HCEC 1CT (cell line): ENCODE measurements at places on chromosomes 2 and 18.

DNA sequence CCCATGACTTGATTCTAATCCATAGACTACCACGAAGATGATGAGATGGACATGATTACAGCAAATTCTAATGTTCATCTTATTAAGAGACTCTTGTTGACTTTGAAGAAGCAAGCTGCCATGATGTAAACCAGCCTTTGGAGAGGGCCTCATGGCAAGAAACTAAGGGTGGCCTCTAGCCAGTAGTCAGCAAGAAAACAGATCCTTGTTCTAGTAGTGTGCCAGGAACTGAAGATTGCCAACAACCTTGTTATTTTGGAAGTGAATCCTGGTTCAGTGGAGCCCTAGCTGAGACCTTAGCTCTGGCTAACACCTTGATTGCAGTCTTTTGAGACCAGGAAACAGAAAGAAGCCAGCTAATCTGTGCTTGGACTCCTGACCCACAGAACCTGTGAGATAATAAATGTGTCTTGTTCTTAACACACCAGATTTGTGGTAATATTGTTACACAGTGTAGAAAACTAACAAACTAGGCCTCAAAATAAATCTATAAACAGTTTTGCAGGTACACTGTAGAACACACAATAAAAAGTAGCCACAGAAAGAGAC lies 10.0 kb downstream of the PHOSPHO2 start:
- no peak for DNase-seq

DNA sequence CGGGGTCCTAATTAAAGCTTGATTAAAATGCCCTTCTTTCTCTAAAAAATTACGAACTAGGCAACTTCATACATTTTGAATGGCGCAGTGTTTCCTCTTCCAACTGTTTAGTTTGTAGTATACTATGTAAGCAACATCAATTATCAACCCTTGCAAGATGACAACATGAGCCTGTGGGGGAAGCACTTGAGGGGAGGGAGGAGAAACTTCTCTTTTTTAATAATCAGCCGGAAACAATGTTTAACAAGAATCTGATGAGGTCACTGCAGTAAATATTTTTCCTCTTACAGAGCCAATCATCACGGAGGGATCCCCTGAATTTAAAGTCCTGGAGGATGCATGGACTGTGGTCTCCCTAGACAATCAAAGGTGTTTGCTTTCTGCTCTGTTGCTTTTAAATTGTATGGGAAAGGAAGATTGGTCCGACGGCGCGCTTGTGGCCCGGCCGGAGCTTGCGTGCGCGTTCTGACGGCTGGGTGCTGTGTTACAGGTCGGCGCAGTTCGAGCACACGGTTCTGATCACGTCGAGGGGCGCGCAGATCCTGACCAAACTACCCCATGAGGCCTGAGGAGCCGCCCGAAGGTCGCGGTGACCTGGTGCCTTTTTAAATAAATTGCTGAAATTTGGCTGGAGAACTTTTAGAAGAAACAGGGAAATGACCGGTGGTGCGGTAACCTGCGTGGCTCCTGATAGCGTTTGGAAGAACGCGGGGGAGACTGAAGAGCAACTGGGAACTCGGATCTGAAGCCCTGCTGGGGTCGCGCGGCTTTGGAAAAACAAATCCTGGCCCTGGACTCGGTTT lies 5.3 kb upstream of the DLX1 start:
- no peak for DNase-seq

- DNase-seq: no peak
Measured at GRCh38 chr2:31675485-31675901, 94.8 kb upstream of the SRD5A2 start.

- no peak for DNase-seq
Measured at GRCh38 chr2:143564419-143564818, 435.2 kb downstream of the ARHGAP15 start.

- DNase-seq: no peak
Measured at GRCh38 chr18:65821911-65822310, 71.1 kb downstream of the CDH7 start.

DNA sequence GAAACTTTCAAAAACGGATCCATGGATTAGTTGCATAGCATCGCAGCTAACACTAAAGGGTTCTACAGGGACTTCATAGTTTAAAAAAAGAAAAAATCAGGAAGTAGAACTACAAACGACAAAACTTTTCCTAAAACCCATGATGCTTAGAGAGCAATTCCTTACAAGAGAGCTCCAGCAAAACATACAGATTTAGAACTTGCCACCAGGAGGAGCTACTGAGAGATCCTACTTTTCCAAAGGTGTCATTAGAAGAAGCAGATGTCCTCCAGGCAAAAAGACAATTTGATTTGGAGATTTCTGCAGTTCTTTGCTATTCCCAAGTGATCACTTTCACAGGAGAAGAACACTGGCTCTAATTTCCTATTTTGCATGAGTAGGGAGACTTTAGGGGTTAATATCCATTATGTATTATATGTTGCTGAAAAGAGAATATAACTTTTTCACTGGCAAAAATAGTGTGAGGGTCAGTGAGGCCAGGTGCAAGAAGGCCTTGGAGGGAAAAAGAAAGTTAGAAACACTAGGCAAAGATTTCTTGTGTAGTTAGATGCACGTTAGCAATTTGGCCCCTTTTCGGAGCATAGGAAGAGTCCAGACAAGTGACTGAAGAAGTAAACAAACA lies 436.2 kb downstream of the SUCLG1 start:
- peak; percentile 6 for DNase-seq

DNA sequence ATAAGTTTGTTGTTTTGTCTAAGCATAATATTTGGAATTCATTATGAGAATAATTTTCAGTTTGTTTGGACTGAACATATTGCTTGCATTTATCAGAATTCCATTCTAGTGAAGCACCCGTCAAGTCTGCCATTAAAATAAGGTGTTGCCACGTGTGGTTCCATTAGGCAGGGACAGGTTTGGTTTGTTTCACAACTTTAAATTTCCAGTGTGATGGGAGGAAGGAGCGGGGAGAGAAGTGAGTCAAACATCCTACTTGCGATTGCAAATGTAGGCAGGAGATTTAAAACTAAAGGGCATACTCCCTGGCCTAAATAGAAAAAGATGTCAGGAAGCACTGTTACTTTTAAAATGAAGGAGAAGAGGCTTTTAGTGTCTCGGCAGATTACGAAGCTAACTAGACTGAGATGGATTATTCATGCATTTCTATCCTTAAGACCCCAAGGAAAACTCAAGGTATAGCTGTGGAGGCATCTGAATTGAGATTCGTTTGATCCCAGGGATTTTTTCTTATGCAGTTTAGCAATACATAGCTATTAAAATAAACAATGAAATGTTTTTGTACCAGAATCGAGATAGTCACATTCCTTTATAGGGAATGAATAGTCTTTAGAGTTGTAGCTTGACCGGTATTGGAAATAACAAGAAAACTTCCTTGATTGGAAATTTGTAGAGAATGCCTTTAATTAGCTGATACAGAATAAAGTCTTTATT lies 19.8 kb downstream of the GRHL1 start:
- DNase-seq: peak; percentile 26

DNA sequence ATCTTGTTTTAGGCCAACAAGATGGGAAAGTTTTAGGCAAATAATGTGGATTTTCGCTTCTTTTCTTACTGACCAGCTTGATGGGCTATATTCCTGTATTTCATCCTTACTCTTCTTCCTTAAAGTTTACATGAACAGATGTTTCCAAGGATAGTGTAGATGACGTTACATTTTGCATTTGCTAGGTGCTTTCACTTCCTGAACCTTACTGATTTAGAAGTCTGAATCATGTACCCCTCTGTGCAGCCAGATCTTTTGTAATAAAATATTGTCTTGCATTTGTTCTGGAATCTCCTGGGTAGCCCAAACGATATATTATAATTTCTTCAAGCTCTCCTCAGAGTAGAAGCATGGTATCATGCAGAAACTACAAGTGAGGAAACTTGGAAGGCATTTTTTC lies 93.4 kb downstream of the CALCRL start:
- DNase-seq: no peak

- DNase-seq: no peak
Measured at GRCh38 chr2:112216167-112216566, 38.7 kb downstream of the ZC3H8 start.

GRCh38 chr2:178241844-178242551 lies 47.7 kb downstream of the OSBPL6 start:
- DNase-seq: peak; percentile 93

DNA sequence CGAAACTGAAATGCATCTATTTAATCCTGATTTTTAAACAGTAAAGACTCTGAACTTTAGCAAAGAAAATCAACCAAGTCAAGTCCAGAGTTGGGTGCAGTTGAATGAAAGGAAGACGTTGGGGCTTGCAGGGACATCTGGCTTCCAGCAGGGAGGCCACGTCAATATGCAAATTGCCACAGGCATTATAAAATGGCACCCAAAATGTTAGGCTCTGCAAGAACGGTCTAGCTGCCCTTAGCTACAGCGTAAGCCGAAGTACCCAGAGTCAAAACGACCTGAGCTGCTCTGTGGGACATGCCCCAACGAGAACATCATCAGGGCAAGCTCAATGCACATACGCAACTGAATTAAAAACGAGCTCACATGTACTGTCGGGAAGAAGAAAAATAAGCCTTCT lies 30.7 kb downstream of the DOCK10 start:
- no peak for DNase-seq

DNA sequence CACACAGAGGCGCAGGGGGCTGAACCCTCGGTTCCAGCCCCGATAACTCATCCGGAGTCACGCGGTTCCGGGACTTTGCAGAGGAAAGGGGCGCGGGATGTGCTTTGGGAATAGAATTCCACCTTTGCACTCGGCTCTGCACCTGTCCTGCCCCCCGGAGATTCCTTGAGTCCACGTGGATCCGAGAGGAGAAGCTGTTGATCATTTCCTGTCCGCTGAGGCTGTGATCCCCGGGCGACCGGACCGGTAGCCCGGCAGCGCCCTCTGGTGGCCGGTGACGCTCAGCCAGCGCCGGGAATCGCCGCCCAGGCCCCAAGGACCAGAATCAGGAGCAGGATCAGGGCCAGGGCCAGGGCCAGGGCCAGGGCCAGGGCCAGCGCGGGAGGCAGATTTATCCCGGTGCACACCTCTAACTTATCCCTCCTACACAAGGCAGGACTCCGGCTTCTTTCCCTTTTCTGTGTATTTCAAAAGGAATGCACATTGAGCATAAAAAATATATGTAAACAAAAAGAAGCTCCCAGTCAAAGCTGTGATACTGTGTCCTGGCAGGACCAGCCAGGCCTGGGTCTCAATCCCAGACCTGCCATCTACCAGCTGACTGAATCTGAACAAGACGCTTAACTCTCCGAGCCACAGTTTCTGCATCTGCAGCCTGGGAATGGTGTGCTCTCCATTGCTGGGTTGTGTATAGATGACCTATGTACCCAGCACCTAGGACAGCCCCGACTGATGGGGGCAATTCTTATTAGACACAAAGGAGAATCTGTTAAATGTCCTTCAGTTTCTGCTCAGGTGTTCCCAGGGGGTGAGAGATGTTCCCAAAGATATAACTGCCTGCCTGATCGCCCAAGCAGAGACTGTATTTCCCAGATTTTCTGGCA lies 8.5 kb upstream of the SPATA3 start:
- DNase-seq: peak; percentile 55

DNA sequence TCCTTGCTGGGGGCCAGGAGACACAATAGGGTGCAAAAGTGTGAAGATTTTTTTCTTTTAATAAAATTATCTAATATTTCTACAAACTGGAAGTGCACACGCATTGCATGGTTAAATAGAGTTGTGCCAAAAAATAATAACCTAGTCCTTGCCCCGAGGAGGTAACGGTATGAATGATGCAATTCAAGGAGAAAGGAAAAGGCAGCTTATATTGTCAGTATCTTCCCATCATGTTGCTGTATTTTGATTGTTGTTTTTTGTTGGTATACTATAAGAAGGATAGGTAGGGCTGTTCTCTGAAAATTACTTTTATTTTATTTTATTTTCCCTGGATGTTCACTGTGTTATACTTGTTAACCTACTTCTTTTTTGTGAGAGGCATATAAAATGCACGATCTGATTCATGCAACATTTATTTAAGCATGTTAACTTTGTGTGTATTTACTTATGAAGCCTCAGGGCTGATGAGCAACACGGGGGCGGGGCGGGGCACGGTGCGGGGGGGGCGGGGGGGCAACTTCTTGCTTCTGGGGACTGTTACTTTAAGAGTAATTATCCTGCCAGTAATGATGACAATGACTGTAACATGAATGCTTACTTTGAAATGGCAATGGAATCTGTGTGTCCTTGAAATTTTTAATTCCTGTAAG lies 118.6 kb downstream of the AQP4 start:
- no peak for DNase-seq

DNA sequence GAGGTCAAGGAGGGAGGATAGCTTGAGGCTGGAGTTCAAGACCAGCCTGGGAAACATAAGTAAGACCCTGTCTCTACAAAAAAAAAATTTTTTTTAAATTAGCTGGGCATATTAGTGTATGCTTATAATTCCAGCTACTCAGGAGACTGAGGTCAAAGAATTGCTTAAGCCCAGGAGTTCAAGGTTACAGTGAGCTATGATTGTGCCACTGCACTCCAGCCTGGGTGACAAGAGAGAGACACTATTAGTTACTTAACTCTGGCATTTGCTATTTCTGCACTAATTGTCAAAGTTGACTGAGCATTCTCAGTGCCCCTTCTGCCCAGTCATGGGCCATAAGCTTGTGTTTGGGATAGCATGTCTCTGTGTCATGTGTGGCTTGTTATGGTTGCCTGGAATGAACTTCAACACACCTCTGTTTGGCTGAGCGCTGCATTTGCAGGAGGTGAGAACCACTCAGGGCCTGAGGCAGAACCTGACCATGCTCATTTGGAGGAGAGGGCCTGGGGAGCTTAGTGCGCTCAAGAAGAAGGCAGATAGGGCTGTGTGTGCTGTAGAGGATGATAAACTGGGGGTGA lies 77.7 kb downstream of the SH3RF3 start:
- DNase-seq: no peak

DNA sequence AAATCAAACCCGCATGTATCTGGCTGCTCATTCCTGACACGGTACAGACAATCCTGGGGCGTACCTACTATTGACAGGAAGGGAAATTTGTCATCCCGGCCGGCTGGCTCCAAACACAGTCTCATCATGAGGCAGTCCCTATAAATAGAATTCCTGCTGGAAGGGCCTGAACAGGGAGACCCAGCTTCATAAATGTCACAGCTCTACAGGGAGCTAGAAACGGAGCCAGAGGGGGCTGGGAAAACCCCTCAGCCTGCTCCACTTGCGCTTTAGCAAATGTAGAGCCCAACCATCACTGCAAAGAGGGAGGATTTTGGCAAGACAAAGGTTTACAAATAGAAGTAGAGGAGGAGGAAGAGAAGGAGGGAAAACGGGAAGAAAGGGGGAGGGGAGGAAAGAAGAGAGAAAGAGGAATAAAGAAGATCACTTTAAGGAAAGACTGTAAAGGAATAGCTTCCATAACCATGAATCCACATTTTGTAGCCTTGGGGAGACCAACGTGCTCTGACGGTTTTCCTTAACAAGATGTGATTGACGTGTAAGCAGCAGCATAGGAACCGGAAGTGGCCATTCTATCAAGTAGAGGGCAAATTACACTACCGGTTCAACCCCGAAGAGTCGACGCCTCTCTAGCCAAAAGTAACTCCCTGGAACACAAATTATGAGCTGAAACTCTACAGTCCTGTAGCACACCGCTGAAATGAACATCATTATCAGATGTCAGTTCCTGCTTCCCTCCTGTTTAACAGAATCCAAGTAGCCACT lies 56.8 kb upstream of the TTN start:
- peak; percentile 66 for DNase-seq

- DNase-seq: no peak
Measured at GRCh38 chr2:192099742-192100141, 95.0 kb downstream of the TMEFF2 start.
